ENCODE measurements at places on chromosomes 3 and 15. TPM values are rescaled to one million over a fixed set of nuclear protein-coding genes. Genes with fewer than 3 reads are reported as not detected.

SLC12A8 gene
- total RNA-seq, result 33.2 TPM

SH2D7 gene
- not detected for total RNA-seq

CADM2 gene
- total RNA-seq, result 0.32 TPM

RARRES1 gene
- 6.4 TPM for total RNA-seq

SLCO2A1 gene
- total RNA-seq, result 0.43 TPM

PRR20G gene
- not detected for total RNA-seq

TRH gene
- not detected for total RNA-seq

CDHR4 gene
- not detected for total RNA-seq

DAPK2 gene
- 8.2 TPM for total RNA-seq

FAM81A gene
- total RNA-seq, result under 0.01 TPM

ADGRG7 gene
- not detected for total RNA-seq

RARB gene
- total RNA-seq, result 21.6 TPM

HAPLN3 gene
- 8.1 TPM for total RNA-seq

DNA sequence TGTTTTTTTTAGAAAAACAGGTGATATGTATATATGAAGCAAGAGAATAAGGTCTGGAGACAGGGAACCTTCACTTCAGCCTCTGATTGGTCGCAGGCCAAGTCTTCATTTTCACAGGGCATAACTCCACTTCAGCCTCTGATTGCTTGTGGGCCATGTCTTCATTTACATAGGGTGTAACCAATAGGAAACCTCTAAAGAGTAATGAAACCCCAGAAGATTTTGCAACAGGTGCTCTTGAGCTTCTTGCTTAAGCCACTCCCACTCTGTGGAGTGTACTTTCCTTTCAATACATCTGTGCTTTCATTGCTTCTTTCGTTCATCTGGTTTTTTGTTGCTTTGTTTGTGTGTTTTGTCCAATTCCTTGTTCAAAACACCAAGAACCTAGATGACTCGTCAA is 22.6 kb upstream of the SCG3 start:
- DNase-seq, result no peak

- DNase-seq, result no peak
Measured at GRCh38 chr15:48266024-48266689, 60.1 kb downstream of the SLC12A1 start.

DNA sequence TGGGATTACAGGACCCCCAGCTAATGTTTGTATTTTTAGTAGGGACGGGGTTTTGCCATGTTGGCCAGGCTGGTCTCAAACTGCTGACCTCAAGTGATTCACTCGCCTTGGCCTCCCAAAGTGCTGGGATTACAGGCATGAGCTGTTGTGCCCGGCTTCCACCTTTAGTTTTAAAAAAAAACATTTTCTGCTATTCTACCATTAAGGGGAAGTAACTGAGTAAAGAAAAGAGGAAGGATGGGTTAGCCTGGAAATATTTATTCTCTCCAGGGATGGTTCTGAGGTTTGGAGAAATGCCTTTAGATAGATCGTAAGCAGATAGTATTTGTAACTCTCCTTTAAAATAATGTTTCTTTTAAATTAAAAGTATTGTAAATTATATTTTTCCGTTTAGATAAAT is 3.1 kb downstream of the AP4E1 start:
- no peak for DNase-seq

GRCh38 chr15:70579766-70580165 is 183.6 kb downstream of the UACA start:
- DNase-seq, result no peak

DNA sequence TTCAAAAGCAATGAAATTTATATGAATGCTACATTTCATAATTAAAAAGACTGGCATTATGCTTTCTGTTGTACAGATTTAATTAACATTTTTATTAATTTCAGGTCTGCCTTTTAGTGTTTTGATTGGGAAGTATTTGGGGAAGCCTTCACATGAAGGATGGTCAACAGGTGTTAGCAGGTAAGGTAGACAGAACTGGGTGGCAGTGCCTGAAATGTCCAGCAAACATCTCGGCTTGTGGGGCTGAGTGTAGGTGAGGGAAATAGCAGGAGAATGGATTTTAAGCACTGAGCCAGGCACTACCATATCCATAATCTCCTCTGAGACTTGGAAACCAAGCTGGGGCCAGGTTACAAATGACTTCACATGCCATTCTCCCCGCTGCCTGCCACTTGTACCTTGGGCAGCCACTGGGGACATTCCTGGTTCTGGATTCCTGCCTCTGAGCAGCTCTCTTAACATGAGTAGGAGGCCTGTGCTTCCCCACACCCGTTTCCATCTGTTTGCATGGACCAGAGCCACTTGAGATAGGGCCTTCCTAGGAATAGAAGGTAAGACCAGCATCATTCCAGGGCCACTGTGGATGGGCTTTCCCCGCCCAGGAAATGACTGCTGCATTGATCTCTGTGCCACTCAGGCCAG is 125.9 kb upstream of the HES1 start:
- no peak for DNase-seq

GRCh38 chr3:50204804-50205412 is at the start of gene SLC38A3:
SLC38A3 (plus strand) TSS chr3:50205271; CDS start chr3:50214200, 8,929 bp downstream.
- DNase-seq, result no peak

- no peak for DNase-seq
Measured at GRCh38 chr3:33201195-33201594, 17.4 kb downstream of the SUSD5 start.

- no peak for DNase-seq
Measured at GRCh38 chr3:50287262-50287661, 5.0 kb downstream of the IFRD2 start.

GRCh38 chr15:44720460-44721176 is 9.3 kb downstream of the B2M start:
- no peak for DNase-seq

DNA sequence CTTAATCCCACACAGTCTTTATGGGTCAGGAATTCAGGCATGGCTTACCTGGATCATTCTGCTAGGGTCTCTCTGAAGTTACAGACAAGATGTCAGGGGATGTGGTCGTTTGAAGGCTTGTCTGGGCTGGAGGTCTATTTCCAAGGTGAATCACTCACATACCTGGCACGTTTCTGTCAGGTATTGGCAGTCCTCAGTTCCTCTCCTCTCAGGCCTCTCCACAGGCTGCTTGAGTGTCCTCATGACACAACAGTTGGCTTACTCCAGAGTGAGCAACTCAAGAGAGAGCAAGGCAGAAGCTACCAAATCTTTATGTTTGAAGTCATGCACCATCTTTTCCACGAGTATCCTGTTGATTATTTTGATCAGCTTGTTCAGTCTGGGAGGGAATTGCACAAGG is 43.9 kb upstream of the PARP14 start:
- DNase-seq, result no peak

DNA sequence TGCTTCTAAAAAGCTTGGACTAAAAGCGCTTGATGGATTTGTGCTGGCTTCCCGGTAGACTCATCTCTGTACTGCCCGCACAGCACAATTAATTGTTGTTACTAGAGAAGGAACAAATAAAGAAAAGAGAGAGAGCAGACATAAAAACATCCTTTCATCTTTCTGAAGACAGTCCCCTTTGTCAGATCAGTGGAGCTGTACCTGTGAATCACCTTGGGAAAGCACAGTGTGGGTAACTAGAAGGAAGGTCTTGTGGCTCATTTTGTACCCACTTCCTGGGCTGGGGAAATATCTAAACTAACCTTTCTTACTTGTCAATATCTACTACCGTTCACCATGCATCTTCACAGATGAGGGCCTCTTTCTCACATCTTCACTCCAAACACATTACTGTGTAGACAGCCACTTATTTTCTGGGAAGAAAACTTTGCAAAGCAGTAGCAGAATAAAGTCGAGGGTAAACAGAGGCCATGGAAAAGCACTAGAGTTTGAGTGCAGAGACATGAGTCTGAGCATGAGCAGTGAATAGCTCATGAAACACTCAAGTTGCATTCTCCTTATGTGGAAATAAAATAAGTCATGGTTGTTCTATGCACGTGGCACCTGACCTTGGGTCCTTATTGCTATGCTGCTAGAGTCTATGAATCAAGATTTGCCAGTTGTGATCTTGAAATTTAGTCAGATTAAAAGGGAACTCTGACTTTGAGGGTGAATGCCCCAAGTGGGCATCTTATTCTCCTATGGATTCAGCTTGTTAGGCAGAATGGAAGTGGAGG is 169.3 kb downstream of the LPP start:
- DNase-seq, result no peak

DNA sequence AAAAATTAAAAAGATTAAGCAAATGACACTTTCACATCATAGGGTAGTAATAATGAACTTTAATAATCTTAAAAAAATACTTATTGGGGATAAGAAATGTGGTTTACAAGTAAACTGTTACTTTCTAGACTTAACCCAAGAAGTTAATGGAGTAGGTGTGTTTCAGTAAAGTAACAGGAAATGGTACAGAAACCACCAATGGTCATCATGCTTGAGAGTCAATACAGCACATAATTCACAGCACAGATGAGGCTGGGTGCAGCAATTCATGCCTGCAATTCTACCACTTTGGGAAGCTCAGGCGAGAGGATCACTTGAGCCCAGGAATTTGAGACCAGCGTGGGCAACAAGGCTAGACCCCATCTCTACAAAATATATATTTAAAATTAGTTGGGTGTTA is 11.5 kb upstream of the USP50 start:
- no peak for DNase-seq

GRCh38 chr3:87287011-87287410 is 10.6 kb upstream of the POU1F1 start:
- DNase-seq, result peak; percentile 16

DNA sequence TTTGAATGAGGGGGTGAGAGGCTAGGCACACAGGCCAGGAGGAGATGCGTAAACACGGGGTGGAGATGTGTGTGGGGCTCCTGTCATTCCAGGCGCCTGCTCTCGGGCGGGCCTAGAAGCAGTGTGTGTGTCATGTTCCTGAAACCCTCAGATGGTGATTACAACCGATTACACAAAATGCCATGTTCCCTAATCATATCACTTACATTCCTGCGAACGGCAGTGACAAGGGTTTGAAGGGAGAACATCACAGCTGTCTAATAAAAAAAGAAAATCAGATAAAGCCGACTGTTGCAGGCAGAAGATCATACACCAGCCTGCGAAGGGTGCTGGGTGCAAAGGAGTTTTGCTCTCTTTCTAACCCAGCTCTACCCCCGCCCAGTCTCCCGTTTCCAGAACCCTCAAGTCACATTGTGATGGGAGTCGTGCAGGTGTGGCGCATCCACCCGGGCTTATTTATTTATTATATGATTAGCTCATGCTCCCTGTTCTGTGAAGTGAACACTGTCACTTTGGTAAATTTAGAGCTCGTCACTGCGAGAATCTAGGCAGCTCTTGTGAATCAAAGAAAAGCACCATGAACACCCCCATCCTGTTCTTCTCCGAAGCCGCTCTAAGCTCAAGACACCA is 140.3 kb downstream of the NR2F2 start:
- DNase-seq, result no peak

DNA sequence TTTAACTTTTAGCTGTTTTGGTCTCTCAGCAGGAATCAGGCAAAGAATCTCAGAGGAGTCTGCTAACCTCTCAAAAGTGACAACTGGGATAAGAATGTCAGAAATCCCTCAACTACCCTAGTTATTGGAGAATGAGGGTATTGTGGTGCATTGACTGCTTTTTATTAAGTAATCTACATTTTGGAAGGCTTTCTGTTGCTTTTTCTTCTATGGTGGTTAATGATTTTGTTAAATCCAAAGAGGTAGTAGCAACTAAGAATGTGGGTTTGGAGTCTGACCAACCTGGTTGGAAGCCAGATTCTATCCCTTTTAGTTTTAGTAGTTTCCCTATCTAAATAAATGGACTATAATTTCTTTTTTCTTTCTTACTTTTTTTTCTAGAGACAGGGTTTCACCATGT is 94.7 kb upstream of the RNF7 start:
- no peak for DNase-seq

- DNase-seq, result peak; percentile 26
Measured at GRCh38 chr3:125313060-125313635, 62.0 kb downstream of the ZNF148 start.

DNA sequence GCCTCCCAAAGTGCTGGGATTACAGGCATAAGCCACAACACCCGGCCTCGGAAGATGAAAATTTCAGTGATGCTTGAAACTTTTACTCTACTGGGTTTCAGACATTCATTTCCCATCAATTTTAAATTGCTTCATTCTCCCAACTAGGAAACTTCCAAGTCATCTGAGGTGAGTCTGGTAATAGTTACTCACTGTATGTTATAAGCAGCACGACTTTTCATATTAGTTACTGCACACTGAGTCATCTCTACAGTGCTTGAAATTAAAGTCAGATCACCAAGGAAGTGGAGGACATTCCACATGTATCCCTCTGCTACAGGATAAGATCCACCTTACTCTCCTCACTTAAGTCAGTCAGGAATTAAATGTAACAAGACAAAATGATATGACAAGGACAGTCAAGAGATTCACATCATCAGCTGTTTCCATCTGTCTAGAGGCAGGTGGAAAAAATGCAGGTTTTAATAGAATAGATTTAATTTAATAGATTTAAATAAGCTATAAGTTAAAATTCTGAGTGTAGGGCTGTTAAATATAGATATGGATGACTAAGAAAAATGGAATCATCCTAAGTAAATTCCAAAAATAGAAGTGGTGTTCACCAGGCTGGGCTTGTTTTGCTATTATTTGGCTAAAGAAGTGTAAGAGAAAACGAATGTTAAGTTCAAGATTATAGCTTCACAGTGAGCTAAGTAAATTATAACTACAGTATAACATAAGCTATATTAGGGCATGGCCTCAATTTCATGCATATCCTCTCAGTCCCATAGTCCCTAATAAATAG is 104.4 kb downstream of the TMCO5A start:
- DNase-seq, result peak; percentile 60

GRCh38 chr3:59654480-59655417 is 604.9 kb upstream of the CFAP20DC start:
- DNase-seq, result no peak

- no peak for DNase-seq
Measured at GRCh38 chr3:76147846-76148245, 362.5 kb upstream of the ZNF717 start.

DNA sequence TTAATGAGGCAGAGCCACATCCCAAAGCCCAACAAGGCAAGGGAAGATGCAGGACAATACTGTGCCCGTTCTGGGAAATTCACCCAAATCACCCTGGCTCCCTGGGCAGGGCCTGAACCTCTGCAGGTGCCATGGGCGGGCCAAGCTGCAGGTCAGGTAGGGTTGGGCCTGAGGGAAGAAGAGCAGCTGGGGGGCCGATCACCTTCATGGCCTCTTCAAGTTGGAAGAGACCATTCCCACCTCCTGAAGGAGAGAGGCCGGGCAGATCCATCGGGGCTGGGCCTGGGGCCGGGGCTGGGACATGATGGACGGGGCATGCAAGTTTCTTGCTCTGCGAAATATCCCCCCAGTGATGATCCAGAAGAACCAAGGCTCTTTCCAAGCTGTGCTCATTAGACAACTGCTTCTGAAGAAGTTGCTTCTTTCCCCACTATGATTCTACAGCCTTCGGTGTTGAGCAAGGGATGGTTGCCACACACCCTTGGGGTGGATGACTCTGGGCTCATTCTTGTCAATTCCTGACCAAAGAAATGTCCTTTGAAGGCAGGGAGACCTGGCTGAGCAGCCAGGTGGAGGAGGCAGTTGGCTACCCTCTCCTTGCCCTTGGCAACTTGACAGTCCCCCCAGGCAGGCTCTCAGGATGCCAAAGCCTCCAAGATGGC is 38.2 kb downstream of the KLHL25 start:
- no peak for DNase-seq

- no peak for DNase-seq
Measured at GRCh38 chr3:70916375-70917055, 604.1 kb upstream of the MDFIC2 start.

- DNase-seq, result peak; percentile 19
Measured at GRCh38 chr3:48429317-48429959, 448 bp downstream of the PLXNB1 start.

All from fibroblast of villous mesenchyme (primary cell).